ENCODE measurements at places on chromosomes 1 and 21.

DNA sequence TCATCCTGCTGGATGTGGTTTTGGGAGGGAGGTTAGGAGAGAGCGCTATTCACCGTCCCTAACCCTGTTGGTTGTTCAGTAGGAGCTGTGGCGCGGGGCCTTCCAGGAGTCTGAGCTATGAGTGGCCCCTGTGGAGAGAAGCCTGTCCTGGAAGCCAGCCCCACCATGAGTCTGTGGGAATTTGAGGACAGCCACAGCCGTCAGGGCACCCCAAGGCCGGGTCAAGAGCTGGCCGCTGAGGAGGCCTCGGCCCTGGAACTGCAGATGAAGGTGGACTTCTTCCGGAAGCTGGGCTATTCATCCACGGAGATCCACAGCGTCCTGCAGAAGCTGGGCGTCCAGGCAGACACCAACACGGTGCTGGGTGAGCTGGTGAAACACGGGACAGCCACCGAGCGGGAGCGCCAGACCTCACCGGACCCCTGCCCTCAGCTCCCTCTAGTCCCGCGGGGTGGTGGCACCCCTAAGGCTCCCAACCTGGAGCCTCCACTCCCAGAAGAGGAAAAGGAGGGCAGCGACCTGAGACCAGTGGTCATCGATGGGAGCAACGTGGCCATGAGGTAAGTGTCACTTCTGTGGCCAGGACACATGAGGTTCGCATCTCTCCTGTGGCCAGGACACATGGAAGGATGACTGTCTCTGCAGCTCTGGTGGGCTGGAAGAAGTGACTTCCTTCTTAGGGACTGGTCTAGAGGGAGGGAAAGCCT lies 1.2 kb downstream of the ZC3H12A start:
- no peak for DNase-seq

GRCh38 chr1:31955917-31956736 lies 18.0 kb upstream of the PTP4A2 start:
- DNase-seq: peak; percentile 69

- no peak for DNase-seq
Observed at GRCh38 chr1:118826669-118827068, 161.5 kb downstream of the TBX15 start.

- no peak for DNase-seq
Observed at GRCh38 chr1:21313203-21313885, 23.1 kb upstream of the ECE1 start.

- no peak for DNase-seq
Observed at GRCh38 chr1:95072117-95072516, 634 bp downstream of the ALG14 start.

DNA sequence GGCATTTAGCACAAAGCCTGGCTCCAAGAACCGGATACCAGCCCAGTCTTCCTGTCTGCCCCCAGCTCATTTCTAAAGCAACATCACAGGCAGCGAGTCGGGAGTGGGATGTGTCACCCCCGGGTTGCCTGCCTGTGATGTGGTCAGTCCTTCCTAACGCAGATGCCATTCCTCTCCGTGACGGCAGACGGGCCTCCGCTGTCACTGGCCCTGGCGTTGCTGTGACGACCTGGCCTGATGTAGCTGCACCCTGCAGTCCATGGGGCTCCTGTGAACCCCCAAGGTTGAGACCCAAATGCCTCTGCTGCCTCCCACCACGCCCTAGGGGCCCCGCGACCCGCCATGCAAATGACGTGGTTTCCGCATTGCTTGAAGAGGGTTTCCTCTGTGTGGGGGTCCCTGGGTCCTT lies 12.3 kb downstream of the TNFRSF1B start:
- peak; percentile 79 for DNase-seq

DNA sequence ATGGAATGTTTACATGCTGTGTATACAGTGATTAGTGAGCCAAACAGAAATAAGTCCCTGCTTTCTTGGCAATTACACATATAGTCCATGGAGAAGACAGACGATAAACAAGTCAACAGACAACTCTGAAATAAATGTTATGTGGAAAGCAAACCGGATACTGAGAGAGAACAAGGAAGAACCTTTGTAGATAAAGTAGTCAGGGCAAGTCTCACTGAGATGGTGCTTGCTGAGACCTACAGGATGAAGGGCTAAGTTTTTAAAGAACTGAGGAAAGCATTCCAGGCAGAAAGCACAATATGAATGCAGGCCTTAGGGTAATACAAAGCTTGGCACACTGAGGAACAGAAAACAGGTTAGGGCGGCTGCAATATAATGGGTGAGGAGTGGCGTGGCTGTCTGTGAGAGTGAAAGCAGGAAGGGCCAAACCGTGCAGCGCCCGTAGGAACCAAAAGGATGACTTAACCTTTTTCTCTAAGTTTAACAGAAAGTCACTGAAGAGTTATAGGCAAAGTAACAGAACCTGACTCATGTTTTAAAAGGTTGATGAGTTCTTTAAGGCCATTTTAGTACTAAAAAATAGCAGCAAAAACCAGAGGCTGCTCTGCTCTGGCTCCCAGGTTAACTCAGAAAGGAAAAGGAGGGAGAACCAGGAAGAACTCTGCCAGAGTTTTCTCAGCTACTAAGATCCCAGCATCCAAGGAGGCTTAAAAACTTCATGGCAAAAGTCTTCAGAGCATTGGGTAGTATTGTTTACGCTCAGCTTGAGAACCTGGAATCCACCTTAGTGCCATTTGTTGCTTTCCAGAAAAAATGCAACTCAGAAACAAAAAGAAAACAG lies 8.7 kb upstream of the TTF2 start:
- DNase-seq: no peak

DNA sequence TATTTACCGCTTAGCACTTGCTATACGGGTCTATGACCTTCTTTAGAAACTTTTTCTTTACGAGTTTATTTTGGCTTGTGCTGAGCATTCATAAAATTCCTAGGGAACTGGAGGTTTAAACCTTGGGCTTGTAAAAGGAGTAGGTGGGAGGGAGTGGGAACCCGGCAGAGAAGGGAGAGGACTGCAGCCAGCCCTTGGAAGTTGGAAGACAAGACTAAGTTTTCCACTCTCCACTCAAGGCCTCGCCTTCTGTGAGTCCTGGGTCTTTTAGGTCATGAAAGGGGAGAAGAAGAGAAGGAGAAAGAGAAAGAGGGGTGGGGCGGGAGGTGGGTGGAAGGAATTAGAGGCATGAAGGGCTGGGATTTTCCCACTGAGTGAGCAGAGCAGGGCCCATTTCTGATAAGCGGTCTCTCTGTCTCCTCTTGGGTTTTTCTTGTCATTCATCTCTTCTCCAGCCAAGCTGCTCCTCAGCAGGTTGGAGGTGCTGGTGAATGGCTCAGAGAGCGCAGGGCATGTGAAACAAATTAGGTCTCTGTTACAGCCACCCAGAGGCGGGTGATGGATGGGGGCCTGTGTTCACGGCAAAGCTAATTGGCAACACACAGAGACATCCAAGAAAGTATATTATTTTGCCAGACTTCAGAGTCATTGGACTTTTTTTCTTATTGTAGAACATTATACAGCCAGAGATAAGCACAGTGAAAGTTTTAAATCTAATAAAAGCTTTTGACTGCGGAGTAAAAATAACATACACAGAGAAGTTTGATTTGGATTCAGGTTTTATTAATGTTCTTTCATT lies 247.3 kb downstream of the FOXD2 start:
- DNase-seq: no peak

DNA sequence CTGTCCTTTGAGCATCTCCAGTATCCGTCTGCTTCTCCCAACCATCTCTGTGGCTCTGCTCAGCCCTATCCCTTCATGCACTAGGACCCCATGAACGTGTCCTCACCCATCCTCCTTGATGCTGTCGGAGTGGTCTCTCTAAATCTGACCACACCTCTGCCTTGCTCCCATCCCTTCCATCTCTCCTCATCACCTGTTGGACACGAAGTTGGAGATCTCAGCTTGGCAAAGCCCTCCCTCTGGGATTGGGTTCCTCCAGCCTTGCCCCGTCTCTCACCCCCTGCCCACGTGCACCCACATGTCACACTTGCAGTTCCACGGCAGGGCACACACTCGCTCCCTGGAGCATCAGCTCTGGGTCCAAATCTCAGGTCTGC lies 135.7 kb downstream of the ACTL8 start:
- DNase-seq: no peak

DNA sequence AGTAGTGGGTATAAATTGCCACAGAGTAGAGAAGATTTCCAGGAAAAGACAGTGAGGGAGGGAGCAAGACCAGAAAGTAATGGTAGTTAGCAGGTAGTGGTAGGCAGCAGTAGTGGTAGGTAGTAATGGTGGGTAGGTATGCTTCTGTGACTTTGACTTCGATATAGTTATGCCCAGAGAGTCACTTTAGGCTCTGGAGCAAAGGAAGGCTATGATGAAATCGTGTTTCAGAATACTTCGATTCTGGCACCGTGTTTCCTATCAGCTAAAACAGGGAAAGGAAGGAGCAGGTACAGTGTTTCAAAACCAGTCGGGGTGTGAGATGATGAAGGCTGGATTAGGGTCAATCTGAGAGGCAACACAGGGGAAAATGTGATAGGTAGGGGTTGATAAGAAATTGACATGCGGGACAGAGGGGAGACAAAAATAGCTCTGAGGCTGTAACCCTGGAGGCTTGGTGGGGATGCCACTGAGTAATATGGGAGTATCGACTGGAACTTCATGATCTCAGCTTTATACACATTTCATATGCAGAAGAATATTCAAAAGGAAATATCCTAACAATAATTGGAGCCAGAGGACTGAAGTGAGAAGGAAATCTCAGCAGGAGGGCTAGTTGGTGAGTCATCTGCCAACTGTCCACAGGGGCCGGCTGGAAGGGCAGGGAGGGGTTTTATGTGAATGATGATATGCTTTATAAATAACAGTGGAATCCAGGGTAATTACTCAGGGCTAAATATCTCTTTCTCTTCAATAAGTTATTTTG lies 25.2 kb upstream of the TRIM45 start:
- no peak for DNase-seq

GRCh38 chr1:15764269-15764764 lies 5.7 kb downstream of the FBLIM1 start:
- DNase-seq: no peak

DNA sequence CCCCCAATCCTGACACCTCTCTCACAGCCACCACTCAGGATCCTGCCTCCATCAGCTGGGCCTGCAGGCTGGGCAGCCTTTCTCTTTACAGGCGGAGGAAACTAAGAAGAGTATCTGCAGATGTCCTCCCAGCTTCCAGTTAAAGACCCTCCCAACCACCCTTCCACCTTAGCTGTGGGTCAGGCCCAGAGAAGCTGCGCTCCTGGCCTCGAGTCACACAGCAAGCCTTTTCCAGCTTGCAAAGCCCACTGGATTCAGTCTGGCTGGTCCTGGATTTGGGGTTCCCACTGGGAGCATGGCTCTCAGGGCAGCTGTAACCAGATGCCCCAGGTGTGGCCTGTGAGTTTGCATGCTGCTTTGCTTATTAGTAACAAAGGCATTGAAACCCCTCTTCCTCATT lies 19.9 kb downstream of the KCNQ4 start:
- DNase-seq: no peak

- DNase-seq: no peak
Observed at GRCh38 chr1:66267201-66267940, 266.6 kb upstream of the SGIP1 start.

- no peak for DNase-seq
Observed at GRCh38 chr1:113744114-113744513, 15.2 kb downstream of the PHTF1 start.

DNA sequence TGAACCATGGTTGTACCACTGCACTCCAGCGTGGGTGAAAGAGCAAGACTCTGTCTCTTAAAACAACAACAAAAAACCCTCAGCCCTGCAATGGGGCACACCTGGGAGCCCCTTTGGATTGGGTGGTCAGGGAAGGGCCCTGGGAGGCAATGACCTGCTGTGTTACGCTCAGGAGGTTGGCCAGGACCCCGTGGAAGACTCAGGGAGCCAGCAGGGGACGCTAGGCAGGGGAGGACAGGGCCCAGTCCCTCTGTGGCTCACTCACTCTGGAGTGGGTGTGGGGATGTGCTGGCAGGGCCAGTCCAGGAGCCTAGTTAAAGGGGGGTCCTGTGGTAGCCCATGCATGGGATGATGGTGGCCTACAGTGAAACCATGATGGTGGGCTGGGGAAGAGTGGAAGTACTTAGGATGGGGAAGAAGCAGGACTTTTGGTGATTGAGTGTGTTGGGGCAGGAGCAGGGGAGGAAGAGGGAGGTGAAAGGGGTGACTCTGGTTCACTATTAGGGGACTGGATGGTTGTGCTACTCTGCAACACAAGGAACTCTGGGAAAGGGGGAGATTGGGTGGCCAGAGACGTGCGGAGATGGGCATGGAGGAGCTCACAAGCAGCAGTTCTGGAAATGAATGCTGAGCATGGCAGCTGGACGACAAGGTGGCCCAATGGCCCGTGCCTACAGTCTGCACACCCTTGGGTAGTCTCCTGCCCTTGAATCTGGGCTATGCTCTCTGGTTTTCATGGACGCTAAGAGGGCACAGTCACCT lies 56.3 kb upstream of the FAM20B start:
- DNase-seq: no peak

- DNase-seq: no peak
Observed at GRCh38 chr21:42426876-42427480, 23.3 kb downstream of the UBASH3A start.

DNA sequence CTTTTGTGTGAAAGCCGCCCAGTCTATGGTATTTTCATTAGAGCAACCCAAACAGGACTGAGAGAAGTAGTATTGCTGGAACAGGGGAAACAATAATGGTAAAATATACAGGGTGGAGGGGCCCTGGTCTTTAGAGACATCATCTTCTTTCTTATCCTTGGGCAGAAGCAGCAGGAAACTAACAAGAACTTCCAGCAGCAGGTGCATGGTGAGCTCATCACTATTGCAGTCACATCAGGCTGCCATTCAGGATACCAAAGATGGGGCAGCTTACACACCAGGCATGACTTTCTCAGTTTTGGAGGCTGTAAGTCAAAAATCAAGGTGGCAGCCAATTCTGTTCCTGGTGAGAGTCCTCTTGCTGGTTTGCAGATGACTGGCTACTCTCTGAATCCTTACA lies 478.3 kb upstream of the RUNX1 start:
- no peak for DNase-seq
